Right ventricle myocardium inferior (tissue), 1 donor: ENCODE measurements at places on chromosomes 13 and 19. TPM values are rescaled to one million over a fixed set of nuclear protein-coding genes. Genes with fewer than 3 reads are reported as not detected.

GRCh38 chr13:106488076-106488475 is 47.4 kb downstream of the EFNB2 start:
- DNase-seq: no peak

- DNase-seq: no peak
These were observed 1597.1 kb upstream of the MIR17HG start for GRCh38 chr13:89750371-89750770.

- DNase-seq: no peak
These were observed 18.7 kb downstream of the LSM4 start for GRCh38 chr19:18304208-18304457.

Gene CCDC70
- not detected for total RNA-seq

Gene INSL3
- not detected for total RNA-seq

GRCh38 chr13:98429977-98430736 is 146.8 kb downstream of the STK24 start:
- no peak for DNase-seq

- DNase-seq: peak; percentile 92
These were observed 1.1 kb upstream of the ZNF763 start for GRCh38 chr19:11963566-11964355.

DNA sequence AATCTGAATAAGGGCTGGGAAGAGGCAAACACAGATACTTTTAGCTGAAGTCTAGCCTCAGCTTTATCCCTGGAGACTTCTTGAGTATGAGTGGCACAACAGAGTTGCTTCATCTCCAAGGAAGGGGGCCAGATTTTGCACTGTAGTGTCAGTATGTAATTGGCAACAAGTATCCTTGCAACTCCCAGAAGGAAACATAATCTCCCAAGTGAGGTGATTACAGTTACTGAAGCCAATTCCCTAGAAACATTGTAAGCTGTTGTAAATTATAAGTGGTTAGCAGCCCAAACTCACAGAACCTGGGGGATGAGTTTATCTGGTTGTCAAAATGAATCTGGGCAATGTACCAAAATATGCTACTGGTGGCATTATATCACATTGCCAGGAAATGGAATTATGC is 2065.7 kb upstream of the PCDH20 start:
- DNase-seq: no peak

GRCh38 chr13:93169980-93170379 is 56.6 kb upstream of the GPC6 start:
- no peak for DNase-seq

- peak; percentile 82 for DNase-seq
These were observed 6.2 kb downstream of the TLE6 start for GRCh38 chr19:2983351-2984214.

- peak; percentile 75 for DNase-seq
These were observed 332 bp downstream of the IRGQ start for GRCh38 chr19:43595605-43595998.

Gene NLRP11
- not detected for total RNA-seq

- DNase-seq: no peak
These were observed 72.7 kb downstream of the KATNAL1 start for GRCh38 chr13:30234619-30235162.

GRCh38 chr19:29764361-29764760 is 47.4 kb upstream of the CCNE1 start:
- peak; percentile 4 for DNase-seq

- DNase-seq: no peak
These were observed 34.9 kb downstream of the IRS2 start for GRCh38 chr13:109751477-109751876.

Gene ATP4B
- total RNA-seq: not detected

DNA sequence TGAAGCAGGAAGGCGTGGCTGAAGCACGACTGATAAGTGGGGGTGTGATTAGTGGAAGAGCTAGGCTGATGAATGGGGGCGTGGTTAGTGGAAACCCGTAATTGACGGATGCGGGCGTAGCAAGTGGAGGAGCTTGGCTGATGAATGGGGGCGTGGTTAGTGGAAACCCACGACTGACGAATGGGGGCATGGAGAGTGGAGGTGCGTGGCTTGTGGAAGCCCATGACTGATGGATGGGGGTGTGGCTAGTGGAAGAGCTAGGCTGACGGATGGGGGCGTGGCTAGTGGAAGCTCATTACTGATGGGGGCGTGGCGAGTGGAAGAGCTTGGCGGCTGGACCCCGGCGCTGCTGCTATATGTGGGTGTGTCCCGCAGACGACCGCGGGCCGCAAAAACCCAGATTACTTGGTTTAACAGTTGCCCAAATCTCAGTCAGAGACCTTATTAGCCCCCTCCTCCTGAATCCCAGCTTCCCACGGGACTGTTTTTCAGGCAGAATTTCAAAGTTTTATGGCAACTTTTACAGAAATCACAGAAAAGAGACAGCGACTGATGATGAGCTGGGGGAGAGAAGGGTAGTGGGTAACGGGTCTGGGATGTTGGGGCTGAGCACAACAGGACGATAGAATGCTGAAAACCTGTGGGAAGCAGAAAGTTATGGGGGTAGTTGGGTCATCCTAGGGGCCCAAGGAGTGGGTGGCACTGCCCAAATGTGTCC is 9.0 kb upstream of the MEIS3 start:
- peak; percentile 87 for DNase-seq

Gene ZNF610
- total RNA-seq: 2.5 TPM
